GM12864 (cell line): ENCODE measurements at places on chromosomes 4 and X.
A peak's percentile ranks its signal among the peaks of the same experiment; 100 is the strongest.

DNA sequence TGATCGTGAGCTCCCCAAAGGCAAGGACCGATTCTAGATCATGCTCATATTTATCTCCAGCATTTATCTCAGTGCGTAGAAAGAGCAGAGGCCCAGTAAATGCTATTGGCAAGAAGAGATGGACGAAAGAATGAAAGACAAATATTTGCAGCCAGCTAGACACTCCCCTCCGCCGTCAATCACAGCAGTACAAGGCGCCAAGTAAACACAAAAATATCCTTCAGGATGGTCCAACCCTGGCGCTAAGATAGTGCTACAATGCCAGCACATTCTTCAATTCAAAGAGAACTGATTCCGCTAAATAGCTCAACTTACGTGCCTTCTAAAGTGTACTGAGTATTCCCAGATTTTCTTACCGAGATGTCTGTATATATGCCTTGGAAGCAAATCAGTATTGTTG is 114.5 kb downstream of the DDX53 start:
- DNase-seq: no peak

DNA sequence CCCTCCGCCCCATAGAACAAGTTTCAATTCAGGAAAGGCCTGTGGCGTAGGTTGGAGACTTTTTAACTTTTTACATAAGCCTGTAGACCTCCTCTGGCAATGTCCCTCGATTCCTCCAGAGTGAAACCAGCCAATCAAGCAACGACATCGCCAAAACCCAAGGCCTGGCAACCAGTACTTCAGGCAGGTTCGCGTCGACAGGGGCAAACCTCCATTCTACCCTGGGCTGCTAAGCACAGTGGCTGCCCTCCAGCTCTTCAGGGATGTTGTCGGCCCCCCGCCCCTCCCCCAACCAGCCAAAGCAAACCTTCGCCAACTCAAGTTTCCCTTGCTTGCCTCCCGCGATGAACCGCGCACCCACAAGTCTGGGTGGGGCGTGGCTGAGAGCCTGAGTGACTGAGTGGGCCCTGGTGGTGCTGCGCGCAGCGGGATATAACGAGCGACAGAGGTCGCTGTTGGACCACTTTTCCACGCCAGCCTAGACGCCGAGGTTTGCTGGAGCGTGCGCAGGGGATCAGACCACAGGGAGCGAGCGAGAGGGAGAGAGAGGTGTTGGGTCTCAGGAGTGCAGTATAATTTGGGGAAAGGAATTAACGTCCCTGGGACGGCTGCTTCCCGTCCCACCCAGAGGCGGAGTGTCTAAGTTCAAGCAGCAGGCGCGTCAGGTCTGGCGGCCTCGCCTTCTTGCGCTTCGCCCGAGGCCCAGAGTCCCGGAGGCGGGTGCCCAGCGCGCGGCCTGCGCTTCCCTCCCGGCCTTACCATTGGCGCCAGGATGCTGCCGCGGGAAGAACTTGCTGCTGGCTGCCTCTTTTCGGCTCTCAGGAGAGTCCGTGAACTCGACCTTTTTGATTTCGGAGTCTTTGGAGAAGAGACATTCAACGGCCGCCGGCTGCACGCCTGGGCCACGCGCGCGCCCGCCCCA is 9.0 kb upstream of the PITX2 start:
- peak; percentile 33 for DNase-seq

DNA sequence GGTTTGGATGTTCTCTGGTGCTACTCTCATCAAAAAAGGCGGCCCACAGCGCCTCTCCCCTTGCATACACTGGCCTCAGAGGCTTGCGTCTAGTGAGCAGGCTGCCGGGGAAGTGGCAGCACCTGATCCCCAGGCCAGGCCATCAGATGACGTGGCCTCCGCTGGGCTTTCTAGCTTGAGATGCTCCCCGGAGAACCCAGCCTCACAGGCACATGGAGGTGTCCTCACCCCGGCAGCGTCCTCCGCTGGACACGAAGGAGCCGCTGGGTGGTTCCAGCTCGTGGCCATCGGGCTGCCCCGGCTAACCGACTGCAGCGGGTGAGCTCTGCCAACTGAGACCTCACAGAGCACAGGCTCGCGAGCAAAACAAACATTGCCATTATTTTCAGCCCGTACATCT is 12.8 kb downstream of the IRAK1 start:
- no peak for DNase-seq

- no peak for DNase-seq
Observed at GRCh38 chr4:152160225-152160800, 375.6 kb downstream of the FBXW7 start.

GRCh38 chrX:23664496-23664895 is 2.8 kb upstream of the PRDX4 start:
- no peak for DNase-seq

- peak; percentile 84 for DNase-seq
Observed at GRCh38 chrX:130091980-130092522, 18.2 kb downstream of the ELF4 start.

GRCh38 chrX:140053846-140054245 is 88.5 kb upstream of the CXorf66 start:
- DNase-seq: no peak

DNA sequence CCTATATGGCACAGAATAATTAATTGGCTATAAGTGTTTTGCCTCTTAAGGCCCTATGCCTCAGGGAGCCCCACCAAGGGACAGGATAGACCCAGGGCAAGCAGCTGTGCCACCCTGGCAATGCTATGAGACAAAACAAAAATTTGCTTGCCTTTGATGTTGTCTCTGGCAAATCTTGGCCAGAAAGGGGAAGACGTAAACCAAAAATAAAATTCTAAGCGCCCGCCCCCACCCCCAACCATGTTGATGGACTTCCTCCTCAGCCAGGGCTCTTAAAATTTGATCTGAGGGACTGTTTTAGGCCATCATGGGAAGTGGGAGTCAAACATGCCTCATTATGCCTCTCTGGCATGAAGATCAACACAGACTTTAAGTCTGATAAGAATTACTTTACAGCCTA is 130.5 kb upstream of the APOOL start:
- no peak for DNase-seq

DNA sequence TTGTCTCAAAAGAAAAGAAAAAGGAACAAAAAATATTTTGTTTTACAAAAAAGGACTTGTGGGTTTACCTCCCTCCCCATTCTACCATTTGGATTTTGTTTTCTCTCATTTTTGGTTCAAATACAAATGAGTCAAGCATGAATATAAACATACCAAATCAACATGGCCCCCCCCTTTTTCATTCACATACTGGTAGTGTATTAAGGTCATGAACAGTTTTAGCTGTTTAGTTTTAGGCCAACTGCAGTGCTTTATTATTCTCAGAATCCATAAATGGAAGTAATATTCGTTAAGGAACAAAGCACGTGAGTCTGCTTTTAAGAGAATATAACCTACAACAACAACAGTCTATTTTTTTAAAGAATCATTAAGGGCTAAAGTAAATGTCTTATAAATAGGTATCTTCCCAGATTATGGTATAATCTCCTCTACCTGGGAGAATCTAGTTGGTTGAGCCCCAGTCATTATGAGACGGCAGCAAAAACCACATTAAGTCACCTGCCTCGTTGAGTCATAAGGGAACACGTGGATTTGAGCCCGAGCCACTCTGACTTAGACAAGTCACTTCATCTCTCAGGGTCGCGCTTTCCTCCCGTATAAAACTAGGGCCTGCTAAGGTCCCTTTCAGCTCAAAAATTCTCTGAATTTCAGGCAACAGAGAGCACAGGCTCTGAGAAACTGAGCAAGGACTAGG is 26.7 kb downstream of the BCLAF3 start:
- peak; percentile 29 for DNase-seq

DNA sequence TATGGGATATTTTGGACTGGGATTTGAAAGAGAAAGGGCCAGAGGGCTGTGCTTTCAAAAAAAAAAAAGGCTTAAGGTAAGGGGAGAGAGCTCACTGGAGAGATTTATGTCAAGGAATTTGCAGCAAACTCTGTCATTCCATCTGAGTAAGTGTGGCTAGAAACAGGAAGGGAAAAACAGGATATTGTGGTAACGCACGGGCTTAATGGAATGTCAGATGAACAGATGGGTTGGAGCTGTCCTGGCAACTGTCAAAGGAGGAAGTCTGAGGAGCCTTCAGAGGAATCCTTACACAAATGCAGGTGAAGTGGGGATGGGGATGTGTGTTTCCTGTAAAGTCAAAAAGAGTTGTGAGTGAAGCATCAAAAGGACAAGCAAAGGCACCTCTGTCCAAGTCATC is 15.1 kb upstream of the NKX3-2 start:
- no peak for DNase-seq

- no peak for DNase-seq
Observed at GRCh38 chr4:73034896-73035295, 34.6 kb downstream of the COX18 start.

- no peak for DNase-seq
Observed at GRCh38 chr4:79516114-79516513, 108.1 kb upstream of the GK2 start.

DNA sequence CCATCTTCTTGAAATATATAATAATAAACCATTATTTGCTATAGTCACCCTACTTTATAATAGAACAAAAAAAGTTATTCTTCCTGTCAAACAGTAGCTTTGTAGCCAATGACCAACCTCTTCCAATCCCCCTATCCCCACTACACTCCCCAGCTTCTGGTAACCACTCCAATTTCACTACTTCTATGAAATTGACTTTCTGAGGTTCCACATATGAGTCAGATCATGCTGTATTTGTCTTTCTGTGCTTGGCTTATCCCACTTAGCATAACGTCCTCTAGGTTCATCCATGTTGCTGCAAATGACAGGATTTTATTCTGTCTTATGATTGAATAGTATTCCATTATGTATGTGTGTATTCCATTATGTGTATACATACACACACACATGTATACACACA is 809.7 kb upstream of the NDST4 start:
- no peak for DNase-seq

DNA sequence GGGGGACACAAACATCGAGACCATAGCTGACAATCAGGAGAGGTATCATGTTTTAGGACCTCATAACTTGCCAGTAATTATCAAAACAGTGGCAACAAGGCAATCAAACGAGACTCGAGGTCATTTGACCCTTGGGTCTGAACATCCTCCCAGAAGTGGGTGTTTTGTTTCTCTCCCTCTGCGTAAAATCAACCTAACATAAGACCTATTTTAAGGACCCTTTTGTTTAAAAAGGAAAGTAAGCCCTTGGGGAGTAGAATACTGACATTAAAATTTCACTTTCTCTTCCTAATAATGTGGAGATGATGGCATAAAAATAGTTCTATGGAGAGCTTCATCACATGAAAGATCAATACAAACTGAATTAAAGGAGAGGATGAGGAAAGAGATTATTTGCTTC is 106.2 kb upstream of the PUDP start:
- no peak for DNase-seq

- DNase-seq: no peak
Observed at GRCh38 chrX:11386812-11387211, 93.6 kb downstream of the AMELX start.

- DNase-seq: no peak
Observed at GRCh38 chrX:15349046-15349445, 13.7 kb upstream of the PIGA start.

DNA sequence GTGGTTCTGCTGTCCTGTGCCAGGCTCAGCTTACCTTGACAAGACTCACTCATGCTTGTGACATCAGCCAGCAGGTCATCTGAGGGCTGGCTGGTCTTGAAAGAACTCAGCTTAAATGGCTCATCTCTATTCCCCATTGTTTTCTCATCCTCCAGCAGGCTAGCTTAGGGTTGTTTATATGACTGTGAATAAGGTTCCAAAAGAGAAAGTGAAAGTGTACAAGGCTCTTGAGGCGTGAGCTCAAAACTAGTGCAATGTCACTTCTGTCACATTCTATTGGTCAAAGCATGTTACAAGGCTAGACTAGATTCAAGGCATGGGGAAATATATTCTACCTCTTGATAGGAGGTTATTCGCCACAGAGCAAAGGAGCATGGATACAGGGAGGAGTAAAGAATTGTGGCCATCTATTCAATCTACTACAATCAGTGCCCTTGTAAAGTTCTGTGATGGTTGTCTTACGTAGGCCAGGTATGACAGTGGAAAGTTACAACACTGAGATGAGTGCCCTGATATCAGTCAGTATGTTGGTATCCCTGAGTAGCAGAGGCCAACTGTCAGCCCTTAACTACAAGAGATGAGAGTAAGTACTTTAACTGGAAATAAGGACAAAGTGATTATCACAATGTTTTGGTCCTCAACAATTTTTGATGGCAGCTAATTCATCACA is 19.8 kb upstream of the TMLHE start:
- DNase-seq: no peak

GRCh38 chrX:65647801-65648200 is 19.7 kb upstream of the MSN start:
- DNase-seq: no peak

DNA sequence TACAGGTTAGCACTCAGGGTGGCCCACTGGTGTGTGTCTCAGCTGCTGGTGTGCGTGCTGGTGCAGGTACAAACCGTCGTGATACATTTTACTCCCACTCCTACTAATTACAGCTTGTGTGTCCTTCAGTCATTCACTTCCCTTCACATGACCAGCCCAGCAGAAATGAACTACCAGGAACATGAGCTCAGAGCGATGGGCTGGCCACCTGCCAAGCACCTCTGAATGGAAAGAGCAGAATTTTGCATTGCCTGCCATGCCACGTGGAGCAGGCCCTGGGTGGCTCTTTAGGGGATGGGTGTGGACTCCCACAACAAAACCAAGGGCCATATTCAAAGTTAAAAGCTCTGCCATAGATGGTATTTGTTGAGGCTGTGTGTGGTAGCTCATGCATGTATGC is 58.9 kb upstream of the PGM2 start:
- DNase-seq: no peak

- DNase-seq: no peak
Observed at GRCh38 chrX:21655901-21656586, 2.1 kb downstream of the KLHL34 start.

DNA sequence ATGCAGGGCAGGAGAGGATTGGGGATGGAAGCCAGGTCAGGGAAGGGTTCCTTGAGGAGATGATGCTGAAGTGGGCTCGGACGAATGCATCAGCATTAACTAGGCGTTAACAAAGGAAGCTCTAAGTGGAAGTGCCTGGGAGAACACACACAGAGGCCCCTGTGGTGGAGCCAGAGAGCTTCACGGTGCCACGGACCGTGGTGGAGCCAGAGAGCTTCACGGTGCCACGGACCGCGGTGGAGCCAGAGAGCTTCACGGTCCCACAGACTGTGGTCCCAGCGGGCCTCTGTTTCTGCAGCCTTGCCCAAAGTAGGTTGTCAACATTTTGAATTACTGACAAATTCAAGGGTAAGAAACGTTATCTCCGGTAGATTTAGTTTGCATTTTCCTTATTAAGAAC is 48.3 kb downstream of the TRIML2 start:
- no peak for DNase-seq

DNA sequence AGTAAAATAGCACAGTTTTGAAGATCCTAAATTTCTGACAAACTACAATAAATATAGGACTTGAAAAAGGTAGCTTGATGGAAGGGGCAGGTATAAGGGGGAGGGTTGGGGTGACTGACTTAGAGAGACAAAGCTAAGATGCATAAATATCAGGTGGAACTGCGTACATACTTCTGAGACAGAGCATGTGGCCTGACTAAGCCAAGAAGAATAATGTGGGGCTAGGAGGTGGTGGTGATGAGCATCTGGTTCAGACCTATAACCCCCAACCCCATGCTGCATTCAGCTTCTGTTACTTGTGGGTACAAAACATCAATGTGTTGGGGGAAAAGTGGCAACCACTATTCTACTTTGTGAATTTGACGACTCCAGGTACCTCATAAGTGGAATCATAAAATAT is 19.8 kb downstream of the USP9X start:
- DNase-seq: no peak
